ENCODE measurements at places on chromosomes 16 and 17.
A peak's percentile ranks its signal among the peaks of the same experiment; 100 is the strongest.

- no peak overlapping the region for H3K4me3 ChIP-seq
- peaks cover 61% of the 10 kb centered on the region for H3K27me3 ChIP-seq
- no peak overlapping the region for H3K27ac ChIP-seq
These were observed 1.2 kb downstream of the EFCAB3 start for GRCh38 chr17:62381561-62381960.

GRCh38 chr17:28597606-28598383 lies 1.0 kb downstream of the SPAG5 start:
- H3K4me1 ChIP-seq = peaks cover 19% of the 10 kb centered on the region
- H3K27me3 ChIP-seq = no peaks in the 10 kb centered on the region
- peak overlapping the region; percentile 89 for H3K27ac ChIP-seq
- DNase-seq = no peak
- H3K4me3 ChIP-seq = peak overlapping the region; percentile 84
- H3K36me3 ChIP-seq = no peaks in the 10 kb centered on the region

DNA sequence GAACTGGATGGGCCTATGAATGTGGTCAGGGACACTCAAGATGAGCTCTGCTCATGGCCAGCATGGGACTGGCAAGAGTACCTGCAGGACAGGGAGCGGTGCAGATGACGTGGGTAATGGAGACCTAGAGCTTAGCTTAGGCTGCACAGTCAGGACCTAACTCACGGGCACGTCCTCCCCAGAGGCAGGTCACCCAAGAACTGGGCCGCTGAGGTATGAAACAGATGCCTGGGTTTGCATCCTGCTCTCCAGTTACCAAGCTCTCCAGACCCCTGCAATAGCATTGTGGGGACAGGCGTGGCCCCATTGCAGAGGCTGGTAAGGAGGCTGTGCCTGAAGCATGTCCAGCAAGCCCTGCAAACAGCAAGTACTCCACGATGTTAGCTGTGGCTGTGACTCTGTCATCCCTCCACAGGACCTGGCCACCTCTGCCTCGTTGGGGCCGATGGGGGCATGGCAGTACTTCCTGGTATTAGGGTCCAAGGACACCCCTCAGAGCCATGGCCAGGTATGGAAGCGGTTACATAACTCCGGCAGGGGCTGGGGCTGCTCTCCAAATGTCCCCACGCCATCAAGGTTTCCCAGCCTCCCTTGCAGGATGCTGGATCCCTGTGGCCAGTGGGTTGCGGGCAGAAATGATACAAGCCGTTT lies 37.5 kb upstream of the RBFOX3 start:
- no peaks in the 10 kb centered on the region for H3K36me3 ChIP-seq
- H3K4me3 ChIP-seq = no peak overlapping the region
- H3K4me1 ChIP-seq = no peaks in the 10 kb centered on the region
- peak; percentile 32 for DNase-seq
- H3K27me3 ChIP-seq = peaks cover 51% of the 10 kb centered on the region

DNA sequence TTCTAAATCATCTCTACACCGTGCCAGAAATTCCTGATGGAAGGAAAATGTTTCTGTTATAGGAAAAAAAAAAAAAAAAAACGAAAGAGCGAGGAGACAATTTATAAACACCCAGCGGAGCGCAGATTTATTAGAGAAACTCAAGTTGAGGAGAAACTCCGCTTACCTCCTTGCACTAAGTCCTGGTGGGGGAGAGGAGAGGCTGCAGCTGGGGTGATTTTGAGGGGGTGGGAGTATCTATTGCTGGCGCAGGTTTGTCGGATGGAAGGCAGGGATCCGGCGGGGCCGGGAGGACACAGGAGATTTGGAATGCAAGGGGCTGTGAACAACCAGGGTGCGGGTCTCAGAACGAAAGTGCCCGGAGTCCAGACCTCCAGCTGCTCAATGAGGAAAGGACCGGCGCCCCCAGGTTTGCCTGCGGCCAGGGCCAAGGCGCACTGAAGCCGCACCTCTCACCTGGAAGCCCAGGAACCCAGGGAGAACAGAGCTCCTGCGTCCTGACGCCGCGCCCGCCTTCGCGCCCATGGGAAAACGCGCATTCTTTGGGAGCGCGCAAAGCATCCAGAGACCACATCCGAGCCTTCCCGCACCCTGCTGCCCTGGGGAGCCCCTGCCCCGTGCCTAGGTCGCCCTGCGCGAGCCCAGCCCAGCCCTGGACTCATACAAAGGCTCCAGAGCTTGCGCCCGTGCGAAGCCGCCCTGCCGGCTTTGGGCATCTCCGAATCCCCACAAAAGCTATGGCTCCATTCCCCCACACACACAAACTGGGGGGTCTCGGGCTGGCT lies 2.6 kb upstream of the HOXB8 start:
- H3K4me3 ChIP-seq = peak overlapping the region; percentile 69
- H3K4me1 ChIP-seq = peaks cover 64% of the 10 kb centered on the region
- H3K36me3 ChIP-seq = peaks cover 15% of the 10 kb centered on the region
- H3K27ac ChIP-seq = peak overlapping the region; percentile 94
- peaks cover 53% of the 10 kb centered on the region for H3K27me3 ChIP-seq

- no peaks in the 10 kb centered on the region for H3K36me3 ChIP-seq
- no peak for DNase-seq
- H3K4me3 ChIP-seq = no peak overlapping the region
- H3K27ac ChIP-seq = no peak overlapping the region
- H3K27me3 ChIP-seq = peaks cover 84% of the 10 kb centered on the region
- no peaks in the 10 kb centered on the region for H3K4me1 ChIP-seq
These were observed 57.8 kb upstream of the MMP2 start for GRCh38 chr16:55421226-55421625.

GRCh38 chr16:23840310-23840709 lies 4.5 kb downstream of the PRKCB start:
- peaks cover 5% of the 10 kb centered on the region for H3K4me1 ChIP-seq
- H3K36me3 ChIP-seq = no peaks in the 10 kb centered on the region
- DNase-seq = no peak
- H3K27ac ChIP-seq = no peak overlapping the region

- no peak for DNase-seq
- peaks cover 18% of the 10 kb centered on the region for H3K27me3 ChIP-seq
- peak overlapping the region; percentile 91 for H3K27ac ChIP-seq
- H3K36me3 ChIP-seq = no peaks in the 10 kb centered on the region
- peaks cover 28% of the 10 kb centered on the region for H3K4me1 ChIP-seq
These were observed 81.6 kb downstream of the ARHGAP23 start for GRCh38 chr17:38509772-38510420.

GRCh38 chr17:81998212-81998611 lies 20.8 kb downstream of the ASPSCR1 start:
- no peak for DNase-seq

- H3K27ac ChIP-seq = no peak overlapping the region
- H3K4me1 ChIP-seq = peaks cover 57% of the 10 kb centered on the region
- peaks cover 7% of the 10 kb centered on the region for H3K27me3 ChIP-seq
These were observed 47.2 kb downstream of the MARCHF10 start for GRCh38 chr17:62760945-62761267.

- H3K4me3 ChIP-seq = no peak overlapping the region
- no peaks in the 10 kb centered on the region for H3K4me1 ChIP-seq
- H3K27ac ChIP-seq = no peak overlapping the region
These were observed 28.1 kb upstream of the MLYCD start for GRCh38 chr16:83870830-83871229.

DNA sequence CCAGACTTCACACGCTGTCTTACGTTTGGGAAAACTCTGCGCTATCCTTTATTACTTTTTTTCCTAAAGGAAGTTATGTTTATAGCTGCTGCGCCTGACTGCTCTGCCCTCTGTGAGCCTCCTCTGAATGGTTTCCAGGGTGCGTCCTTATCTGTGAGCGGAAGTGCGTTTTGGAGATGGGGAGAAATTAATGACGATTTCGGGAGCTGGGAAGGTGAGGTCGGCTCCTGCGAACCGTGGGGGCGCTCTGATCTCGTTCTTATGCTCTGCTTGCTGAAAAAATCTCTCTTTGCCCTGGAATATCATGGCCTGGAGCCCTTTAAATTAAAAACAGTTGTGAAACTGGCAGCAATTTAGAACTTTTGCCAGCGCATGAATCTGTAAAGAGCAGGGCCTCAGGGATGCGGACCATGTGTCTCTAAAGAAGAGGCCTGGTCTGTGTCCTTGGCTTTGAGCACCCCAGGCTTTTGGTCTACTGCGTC lies 135.7 kb upstream of the ZFHX3 start:
- H3K36me3 ChIP-seq = no peaks in the 10 kb centered on the region
- H3K27me3 ChIP-seq = no peaks in the 10 kb centered on the region
- H3K27ac ChIP-seq = peak overlapping the region; percentile 51
- H3K4me1 ChIP-seq = peaks cover 27% of the 10 kb centered on the region

GRCh38 chr17:19630661-19631060 lies 17.9 kb upstream of the ALDH3A2 start:
- no peaks in the 10 kb centered on the region for H3K36me3 ChIP-seq
- H3K4me3 ChIP-seq = no peak overlapping the region
- peaks cover 2% of the 10 kb centered on the region for H3K27me3 ChIP-seq
- H3K4me1 ChIP-seq = no peaks in the 10 kb centered on the region

- H3K27me3 ChIP-seq = peaks cover 2% of the 10 kb centered on the region
- DNase-seq = peak; percentile 43
- H3K27ac ChIP-seq = peak within 1 kb of the TSS; percentile 71
These were observed at the start of gene BLMH for GRCh38 chr17:30291543-30292285. Gene BLMH (minus strand): TSS chr17:30291944. CDS start chr17:30291819, 125 bp downstream.

GRCh38 chr17:3818786-3819185 lies 17.8 kb upstream of the ITGAE start:
- DNase-seq = no peak
- peaks cover 8% of the 10 kb centered on the region for H3K4me1 ChIP-seq
- H3K27me3 ChIP-seq = no peaks in the 10 kb centered on the region

DNA sequence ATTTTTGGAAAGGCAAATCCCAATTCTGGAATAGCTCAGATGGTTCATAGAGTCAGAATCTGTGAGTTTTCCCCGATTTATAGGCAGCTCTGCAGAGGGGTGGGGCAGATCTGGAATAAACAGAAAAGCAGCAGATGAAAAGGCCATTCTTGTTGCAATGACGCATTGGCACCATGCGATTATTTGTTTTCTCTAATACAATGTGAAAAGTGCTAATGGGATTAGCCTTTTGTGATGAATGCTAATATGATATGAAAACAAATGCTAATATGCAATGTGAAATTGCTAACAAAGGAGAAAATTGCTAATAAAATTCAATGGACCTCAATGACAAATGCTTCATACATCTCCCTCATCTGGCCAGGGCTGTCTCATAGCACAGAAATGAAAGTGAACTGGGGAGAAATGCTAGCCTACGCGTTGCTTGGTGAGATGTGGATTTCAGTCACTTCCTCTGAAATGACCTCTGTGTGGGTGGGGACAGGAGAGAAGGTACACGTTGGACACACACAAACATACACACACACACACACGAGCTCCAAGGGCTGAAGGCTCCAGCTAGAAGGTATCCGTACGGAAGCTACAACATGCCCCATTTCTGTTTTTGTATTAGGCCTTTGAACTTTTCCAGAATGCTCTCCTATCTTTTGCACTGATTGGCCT lies 394.5 kb downstream of the XYLT1 start:
- DNase-seq = no peak
- no peaks in the 10 kb centered on the region for H3K36me3 ChIP-seq
- H3K27ac ChIP-seq = no peak overlapping the region
- peaks cover 14% of the 10 kb centered on the region for H3K27me3 ChIP-seq
- H3K4me1 ChIP-seq = no peaks in the 10 kb centered on the region

DNA sequence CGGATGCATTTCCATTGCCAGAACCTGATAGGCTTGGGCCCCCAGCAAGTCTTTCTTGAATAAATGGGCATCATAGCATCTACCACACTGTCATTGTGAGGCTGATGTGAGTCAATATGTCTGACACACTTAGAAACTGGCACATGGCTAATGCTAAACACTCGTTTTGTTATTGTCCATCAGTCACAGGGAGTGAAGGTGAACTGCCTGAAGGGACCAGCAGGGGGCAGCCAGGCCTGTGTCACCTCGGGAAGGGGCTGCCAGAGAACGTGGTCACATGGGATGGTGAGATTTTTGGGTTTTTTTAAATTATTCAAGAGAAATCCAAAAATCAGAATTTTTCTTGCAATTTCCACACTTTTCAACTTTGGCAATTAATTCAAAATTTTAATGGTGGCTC lies 831 bp upstream of the RCVRN start:
- H3K4me1 ChIP-seq = peaks cover 12% of the 10 kb centered on the region
- H3K27me3 ChIP-seq = no peaks in the 10 kb centered on the region
- no peaks in the 10 kb centered on the region for H3K36me3 ChIP-seq
- DNase-seq = no peak

DNA sequence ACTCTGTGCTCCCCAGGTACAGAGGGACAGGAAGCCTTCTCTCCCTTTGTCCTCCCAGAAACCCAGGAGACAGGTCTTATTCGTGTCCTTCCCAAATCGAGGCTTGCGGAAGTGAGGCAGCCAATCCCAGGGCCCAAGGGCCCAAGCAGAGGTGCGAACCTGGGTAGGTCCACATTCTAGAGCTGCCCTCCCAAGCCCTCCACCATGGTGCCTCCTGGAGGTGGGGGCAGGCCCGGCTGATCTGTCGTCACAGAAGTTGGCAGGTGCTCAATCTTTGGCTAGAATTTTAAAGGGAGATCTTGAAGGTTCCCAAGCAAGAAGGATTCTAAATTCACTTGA lies 21.5 kb downstream of the MRC2 start:
- no peaks in the 10 kb centered on the region for H3K27me3 ChIP-seq
- no peaks in the 10 kb centered on the region for H3K36me3 ChIP-seq
- DNase-seq = no peak
- peak overlapping the region; percentile 80 for H3K27ac ChIP-seq
- H3K4me1 ChIP-seq = peaks cover 27% of the 10 kb centered on the region
- no peak overlapping the region for H3K4me3 ChIP-seq

DNA sequence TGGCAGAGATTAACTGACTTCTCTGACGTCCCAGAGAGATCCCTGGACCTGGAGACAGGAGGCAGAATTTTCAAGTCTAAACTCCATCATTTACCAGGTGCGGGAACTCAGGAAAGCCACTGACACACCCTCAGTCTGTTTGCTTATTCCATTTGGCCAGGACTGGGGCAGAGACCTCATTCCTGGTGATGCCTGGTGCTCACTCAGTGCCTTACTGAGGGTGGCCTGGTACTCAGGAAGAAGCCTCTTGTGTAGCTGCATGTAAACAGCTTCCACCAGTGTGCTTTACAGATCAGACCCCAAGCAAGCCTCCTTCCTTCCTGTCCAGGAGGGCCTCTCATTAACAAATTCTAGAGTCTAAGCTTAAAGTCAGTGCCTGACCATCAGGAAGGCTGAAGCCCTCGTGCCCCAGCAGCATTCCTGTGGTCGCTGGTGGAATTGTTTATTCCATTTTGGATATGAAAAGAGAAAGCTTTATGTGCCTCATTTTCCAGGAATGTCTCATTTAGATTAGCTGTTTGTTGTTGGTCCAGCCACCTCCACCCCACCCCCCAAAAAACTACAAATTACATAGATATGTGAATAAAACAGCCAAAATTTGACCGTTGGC lies 236.1 kb upstream of the CDH5 start:
- H3K4me3 ChIP-seq = no peak overlapping the region
- peaks cover 83% of the 10 kb centered on the region for H3K27me3 ChIP-seq
- no peaks in the 10 kb centered on the region for H3K36me3 ChIP-seq
- no peak overlapping the region for H3K27ac ChIP-seq
- DNase-seq = no peak

GRCh38 chr16:12429756-12430155 lies 373.9 kb downstream of the CPPED1 start:
- H3K27ac ChIP-seq = no peak overlapping the region
- H3K4me3 ChIP-seq = no peak overlapping the region
- DNase-seq = no peak
- H3K36me3 ChIP-seq = no peaks in the 10 kb centered on the region

All from mesothelial cell of epicardium (in vitro differentiated cells).